ENCODE measurements at places on chromosomes 2 and 18.

DNA sequence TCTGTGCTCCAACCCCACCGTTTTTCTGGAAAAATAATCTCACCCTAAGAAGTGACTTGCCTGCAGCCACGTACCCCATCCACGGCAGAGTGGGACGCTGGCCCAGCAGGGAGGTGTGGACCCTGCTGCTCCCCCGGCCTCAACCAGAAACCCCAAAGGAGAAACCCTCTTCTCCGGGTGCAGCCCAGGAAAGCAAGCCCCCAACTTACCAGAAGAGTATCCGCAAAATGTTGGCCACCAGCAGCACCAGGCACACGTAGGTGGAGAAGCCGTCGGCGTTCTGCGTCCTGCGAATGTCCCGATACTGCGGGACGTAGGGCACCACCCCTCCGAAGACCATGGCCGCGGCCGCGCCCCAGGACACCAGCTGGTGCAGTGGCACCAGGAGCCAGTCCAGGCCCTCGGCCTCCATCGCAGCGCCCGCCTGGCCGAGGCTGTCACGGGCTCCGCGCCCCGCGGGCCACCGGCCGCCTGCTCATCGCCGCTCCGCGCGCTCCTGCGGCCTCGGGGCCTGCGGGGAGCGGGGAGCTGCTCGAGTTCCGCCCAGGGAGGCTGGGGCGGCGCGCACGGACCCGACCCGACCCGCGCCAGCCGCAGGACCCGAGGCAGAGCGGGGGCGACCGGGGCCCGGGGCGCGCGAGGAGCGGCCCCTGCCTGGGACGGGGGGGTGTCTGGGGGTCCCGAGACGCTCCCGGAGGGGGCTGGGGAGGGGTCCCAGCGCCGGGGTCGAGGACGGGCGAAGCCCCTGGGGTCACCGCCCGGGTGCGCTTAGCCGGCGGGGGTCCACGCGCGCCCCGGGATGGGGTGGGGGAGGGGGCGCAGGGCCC is 725 bp downstream of the SLC66A2 start:
- DNase-seq: no peak

DNA sequence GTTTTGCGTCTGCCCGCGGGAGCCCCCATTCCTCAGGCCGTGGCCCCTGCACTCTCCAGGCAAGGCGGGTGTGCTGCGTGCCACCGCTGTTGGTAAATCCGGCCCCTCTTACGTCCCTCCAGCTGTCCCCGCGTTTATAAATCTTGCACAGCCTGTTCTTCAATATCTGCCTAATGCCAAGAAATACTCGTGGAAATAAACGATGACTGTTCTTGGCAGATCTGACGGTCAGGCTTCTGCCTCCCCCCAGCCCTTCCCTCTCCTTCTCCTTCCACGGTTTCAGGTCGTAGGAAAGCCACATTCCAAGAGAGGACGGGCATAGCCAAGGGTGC is 20.5 kb downstream of the ODC1 start:
- DNase-seq: no peak

GRCh38 chr2:67384123-67384822 is 12.9 kb upstream of the ETAA1 start:
- no peak for DNase-seq

DNA sequence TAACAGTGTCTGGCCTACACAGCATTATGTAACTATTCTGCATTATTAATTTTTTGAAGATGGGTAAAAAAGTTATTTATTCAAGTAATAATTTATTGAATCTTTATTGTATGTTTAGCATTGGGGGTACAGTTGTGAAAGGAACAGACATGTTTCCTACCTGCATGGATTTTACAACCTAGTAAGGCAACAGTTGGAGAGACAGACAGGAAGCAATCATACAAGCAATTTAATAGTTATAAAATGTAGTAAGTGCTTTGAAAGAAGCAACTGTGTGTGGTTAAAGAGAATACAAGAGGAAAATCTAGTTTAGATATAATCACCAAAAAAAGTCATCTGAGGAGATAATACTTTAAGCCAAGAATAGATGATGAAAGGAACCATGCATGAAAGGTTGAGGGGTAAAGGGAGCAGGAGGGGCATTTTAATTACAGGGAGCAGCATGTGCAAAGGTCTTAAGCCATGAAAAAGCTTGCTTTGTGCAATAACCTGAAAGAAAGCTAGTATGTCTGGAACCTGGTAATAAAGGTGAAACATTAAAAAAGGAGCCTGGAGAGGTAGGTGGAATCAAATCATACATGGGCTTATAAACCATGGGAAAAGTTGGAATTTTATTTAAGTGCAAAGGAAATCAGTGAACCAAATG is 140.8 kb downstream of the PIK3C3 start:
- DNase-seq: no peak

GRCh38 chr2:26302846-26303245 is 43.1 kb upstream of the SELENOI start:
- DNase-seq: peak; percentile 60

GRCh38 chr2:45432406-45432805 is 178.7 kb downstream of the SRBD1 start:
- DNase-seq: peak; percentile 81

DNA sequence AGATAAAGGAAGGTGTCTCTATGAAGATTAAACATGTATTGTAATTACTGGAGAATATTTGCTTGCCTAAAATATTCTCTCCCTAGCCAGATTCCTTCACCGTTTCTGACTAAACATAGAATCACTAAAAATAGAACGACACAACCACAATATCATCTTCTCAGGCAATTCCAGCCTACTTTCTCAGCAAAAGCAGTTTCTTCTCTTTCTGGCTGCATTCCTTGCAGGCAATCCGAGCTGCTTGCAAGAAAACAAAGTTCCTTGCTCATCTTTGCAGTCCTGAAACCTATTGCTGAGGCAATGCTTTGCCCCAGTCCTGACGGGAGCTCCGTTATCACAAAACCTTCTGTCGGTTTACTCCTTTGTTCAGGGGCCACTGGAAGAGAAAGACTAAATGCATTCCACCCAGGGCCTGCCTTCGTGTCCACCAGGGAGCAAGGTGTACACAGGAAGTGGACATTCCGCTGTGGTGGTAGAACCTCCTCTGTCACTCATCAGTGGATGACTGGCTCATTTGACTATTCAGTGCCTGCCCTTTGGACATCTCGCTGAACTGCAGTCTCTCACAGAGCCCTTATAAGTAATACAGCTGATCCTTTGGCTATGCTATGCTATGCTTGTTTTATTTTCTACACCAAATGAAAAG is 239.2 kb upstream of the DOK6 start:
- DNase-seq: no peak

DNA sequence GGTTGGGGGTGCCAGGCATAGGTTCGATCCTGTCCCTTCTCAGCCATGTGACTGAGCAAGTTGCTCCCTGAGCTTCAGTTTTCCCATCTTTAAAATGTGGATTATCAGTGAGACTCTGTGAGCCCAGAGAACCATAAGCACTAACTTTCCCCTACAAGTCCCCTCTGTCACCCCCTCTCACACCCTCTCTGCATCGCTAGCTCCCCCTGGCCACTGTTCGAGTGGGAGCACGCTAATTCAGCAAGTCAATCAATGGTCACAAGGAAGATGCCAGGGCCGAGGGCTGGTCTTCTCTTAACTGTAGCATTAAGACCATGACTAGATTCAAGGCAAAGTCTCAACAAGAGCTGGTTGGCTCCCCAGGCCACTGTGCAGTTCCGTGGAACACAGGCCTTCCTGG is 66.2 kb downstream of the BCL2L11 start:
- no peak for DNase-seq

DNA sequence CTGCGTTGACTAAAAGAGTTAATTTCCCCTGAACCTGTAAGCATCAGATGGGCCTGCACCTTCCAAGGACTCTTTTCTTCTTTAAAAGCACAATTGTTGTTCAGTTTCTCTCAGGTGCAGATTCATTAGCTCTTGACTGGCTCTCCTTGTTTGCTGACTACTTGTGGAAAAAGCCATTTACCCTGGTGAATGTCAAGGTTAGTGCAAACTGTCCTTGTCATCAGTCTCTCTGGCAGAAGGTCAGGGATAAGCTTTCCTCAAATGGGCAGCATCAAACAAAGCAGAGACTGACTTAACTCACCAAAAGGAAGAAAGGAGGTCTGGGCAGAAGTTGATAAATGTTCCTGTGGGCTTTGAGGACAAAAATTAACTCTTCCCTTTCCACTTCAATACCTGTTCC is 922.7 kb downstream of the BCL11A start:
- no peak for DNase-seq

- no peak for DNase-seq
Measured at GRCh38 chr18:2390158-2390557, 181.1 kb downstream of the METTL4 start.

GRCh38 chr2:85148190-85148589 is 15.0 kb downstream of the TCF7L1 start:
- DNase-seq: no peak

DNA sequence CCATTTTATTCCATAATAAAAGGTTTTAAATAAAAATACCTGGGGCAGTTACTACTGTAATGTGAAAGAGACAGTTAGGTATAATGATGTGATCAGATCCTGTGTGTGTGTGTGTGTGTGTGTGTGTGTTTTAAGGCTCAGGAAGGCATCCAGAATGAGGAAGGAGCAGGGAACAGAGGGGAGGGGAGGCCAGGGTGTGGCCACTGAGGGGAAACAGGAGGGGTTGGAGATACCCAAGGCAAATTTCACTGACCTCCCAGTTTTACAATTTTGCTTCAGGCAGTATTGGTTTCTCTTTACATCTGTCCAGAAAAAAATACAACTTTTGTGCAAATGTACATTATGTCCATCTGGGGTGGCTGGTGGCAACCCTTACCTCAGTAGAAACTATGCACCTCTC is 163.5 kb upstream of the FBXO11 start:
- DNase-seq: no peak

DNA sequence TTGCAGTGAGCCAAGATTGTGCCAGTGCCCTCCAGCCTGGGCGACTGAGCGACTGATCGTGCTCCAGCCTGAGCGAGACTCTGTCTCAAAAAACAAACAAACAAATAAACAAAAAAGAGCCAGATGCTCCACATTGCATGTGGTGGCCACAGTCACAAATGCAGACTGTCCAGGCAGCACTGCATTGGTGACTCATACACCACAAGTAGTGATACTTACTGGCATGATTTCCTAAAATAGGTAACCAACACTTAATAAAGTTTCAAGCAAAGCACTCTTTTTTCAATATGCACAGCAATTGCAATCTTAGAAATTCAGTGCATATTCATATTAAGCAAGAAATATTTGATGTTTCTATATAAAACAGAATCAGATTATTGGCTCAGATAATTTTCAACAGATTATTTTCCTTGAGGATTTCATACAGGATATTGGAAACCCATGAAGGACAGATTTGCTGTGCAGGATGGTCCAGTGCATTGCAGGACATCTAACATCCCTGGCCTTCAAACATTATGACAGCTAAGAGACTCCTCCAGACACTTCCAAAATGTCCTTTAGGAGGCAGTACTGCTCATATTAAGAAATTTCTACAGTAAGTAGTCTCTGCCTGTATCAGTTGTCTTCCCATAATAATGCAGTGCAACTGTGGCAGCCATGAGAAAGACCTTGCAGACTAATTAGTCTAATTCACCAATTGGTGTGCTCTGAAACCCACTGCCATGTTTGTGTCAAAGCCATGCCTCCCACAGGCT is 10.5 kb upstream of the SLC1A4 start:
- DNase-seq: peak; percentile 45

DNA sequence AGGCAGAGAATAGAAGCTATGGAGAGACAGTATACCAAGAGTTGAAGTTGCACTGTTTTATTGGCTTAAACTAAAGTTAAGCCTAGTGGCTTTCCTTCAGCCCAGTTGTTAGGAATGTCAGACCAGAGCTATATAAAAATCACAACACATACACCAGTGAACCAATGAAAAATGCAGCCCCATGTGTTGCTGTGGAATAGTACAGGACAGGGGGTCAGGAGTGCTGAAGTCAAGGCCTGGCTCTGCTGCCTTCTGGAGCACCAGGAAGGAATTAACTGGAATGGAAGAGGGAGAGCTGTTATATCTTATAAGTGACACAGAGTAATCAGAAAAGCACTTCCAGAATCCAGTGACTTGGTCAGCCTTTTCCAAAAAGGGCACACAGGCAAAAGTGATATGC is 58.9 kb downstream of the OSR1 start:
- DNase-seq: no peak

DNA sequence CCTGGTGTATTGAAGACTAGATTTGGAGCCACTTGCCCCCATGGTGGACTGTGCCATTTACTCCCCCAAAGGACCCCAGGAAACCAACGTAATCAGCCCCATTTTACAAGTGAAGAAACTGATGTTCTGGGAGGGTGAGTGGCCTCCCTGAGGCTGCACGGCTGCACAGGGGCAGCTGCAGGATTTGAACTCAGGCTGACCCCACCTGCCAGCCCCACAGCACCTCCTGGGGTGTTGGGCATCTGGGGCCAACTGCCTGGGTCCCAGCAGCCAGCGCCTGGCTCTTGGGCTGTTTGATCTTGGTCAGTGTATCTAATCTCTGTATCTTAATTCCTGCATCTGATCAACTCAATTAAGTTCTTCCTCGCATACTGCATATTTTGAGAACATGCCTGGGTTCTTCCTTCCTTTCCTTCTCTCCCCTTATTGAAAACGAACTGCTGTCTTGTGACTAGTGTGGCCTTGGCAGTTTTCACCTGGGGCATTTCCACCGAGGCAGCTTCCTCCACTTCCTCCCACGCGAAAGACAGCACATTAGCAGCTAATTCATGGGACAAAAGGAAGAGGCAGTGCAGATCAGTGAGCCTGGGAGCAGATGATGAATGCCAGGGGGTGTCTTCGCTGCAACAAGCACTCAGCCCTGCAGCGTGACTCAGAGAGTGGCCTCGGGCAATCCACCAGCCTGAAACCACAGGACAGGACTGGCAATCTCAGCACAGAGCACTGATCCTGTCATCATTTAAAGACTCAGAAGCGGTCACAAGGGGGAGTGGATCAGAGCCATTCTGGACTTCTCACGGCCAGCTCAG is 184.1 kb upstream of the RAB12 start:
- DNase-seq: peak; percentile 72

DNA sequence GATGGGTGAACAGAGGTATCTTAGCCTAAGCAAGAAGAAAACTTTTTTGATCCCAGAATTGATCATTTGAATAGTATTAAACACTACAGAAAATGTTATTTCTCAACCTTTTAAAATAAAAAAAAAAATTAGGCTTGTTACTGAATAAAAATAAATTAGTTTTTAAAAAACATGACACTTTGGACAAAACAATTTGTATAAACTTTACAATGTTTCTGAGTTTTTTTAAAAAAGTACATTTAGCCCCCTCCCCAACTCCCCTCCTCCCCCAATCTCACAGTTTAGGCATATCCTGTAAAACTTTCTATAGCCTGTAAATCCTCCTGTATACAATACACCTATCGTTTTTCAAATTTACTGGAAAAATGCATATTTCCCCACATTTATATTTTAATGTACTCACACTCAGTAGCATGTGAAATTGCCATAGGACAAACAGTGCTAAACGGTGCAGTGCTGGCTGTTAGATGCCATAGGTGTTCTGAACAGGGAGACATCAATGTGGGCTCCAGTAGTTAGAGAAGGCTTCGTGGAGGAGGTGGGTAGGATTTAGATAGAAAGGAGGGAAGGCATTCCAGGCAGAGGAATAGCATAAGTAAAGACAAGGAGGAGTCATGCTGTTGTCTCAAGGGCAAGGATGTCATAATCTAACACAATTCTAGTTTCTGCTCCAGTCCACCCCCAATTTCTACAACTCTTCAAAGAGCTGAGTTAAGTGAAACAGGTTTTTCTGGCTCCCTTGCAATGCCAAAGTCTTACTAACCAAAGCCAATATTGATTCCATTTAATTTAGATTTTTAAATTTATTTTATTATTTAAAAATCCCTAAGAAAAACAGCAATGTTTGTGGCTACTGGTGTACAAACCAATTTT is 50.9 kb downstream of the SP3 start:
- no peak for DNase-seq
